ENCODE measurements at places on chromosomes 2 and 18.

DNA sequence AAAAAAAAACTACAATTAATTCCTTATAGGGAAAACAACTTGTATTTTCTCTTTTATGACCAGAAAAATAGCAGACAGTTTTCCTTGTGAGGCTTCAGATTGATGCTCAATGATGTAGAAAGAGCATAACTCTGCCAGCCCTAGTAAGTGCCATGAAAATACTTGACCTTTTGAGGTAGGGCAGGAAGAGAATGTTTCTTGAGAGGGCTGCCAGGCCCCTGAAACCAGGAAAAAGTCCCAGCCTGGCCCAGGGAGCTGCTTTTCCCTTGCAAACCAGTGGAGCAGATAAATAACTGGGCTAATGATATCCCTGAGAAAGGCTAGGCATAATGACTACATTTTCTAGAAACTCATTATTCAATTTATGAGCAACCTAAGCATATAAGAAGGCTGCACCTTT lies 126.8 kb downstream of the SLC8A1 start:
- no peak for DNase-seq

DNA sequence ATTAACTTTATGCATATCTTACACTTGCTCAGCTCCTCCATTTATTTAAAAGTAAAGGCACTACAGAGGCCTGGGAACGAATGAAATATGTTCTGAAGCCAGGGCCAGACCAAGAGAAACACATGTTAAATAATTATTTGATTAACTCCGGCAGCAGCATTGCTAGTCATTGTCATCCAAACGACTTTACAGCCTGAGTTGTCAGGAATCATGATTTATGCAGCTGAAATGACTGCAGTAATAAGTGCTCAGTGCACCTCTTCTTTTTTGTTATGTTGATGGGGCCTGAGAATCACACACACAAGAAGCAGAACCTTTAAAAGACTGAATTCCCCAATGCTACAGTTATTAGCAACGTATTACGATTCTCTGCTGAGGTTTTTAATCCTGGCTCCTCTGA lies 58.9 kb downstream of the EPHA4 start:
- DNase-seq = no peak

DNA sequence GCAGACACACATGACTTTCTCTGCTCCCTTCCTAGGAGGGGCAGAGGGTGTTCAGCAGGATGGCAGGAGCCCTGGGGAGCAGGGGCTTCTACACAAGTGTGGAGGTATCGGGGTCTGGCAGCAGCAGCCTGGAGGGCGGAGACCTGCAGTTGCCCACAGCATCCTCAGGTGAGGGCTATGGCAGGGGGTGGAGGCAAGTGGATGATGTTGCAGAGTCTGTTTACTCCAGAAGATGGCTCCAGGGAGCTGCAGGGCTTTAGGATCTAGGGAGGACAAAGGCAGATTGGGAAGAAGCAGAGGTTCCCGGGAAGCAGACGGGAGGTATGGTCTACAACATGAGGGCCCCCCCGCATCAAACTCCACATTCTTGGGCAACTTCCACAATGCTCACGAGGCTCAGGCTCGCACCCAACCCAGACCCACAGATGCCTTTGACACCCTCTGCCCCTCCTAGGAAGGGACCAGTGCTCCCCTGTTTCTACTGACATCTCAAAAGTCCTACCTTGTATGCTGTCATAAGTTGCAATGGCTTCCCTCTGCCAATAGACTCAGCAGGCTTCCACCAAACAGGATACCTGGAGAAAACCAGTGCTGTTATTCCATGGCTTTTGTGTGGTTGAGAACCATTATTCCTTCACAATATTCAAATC lies 12.0 kb upstream of the ATP6V1C2 start:
- DNase-seq = no peak

- DNase-seq = no peak
Observed at GRCh38 chr2:233455491-233455890, 101.2 kb downstream of the DGKD start.
